ENCODE measurements at places on chromosomes 1 and 21. TPM values are rescaled to one million over a fixed set of nuclear protein-coding genes. Genes with fewer than 3 reads are reported as not detected.

OR2L2 gene
- total RNA-seq = not detected

GPR52 gene
- total RNA-seq = 0.54 TPM

MSH4 gene
- 0.18 TPM for total RNA-seq

CELA2B gene
- not detected for total RNA-seq

ETV3L gene
- total RNA-seq = not detected

AMY2A gene
- total RNA-seq = not detected
